Psoas muscle (tissue), 8 donors: ENCODE measurements at places on chromosomes 3 and 15. TPM values are rescaled to one million over a fixed set of nuclear protein-coding genes. Genes with fewer than 3 reads are reported as not detected.

The SOX2 gene
- 0.09 TPM for polyA plus RNA-seq

The GHSR gene
- not detected for polyA plus RNA-seq

The RPL4 gene
- polyA plus RNA-seq: 3,153 TPM

The SPINK8 gene
- polyA plus RNA-seq: not detected

The NOX5 gene
- polyA plus RNA-seq: 0.03 TPM

The SST gene
- polyA plus RNA-seq: 0.85 TPM

The SEMA3F gene
- 6.8 TPM for polyA plus RNA-seq

The MUSTN1 gene
- polyA plus RNA-seq: 578 TPM

The GHRL gene
- polyA plus RNA-seq: 0.18 TPM

The TRIM42 gene
- not detected for polyA plus RNA-seq

The RAB27A gene
- polyA plus RNA-seq: 1.7 TPM

The CCDC66 gene
- 7.0 TPM for polyA plus RNA-seq

The CHCHD4 gene
- 38.0 TPM for polyA plus RNA-seq

The CPN2 gene
- polyA plus RNA-seq: 0.03 TPM

The FBN1 gene
- 7.9 TPM for polyA plus RNA-seq

The CHRNB4 gene
- not detected for polyA plus RNA-seq

The CP gene
- polyA plus RNA-seq: 0.23 TPM

The CYP1A1 gene
- 3.0 TPM for polyA plus RNA-seq

The IL5RA gene
- polyA plus RNA-seq: not detected

The KLHL18 gene
- 162 TPM for polyA plus RNA-seq

The P2RY12 gene
- polyA plus RNA-seq: not detected

The BMF gene
- polyA plus RNA-seq: 0.65 TPM

The GATA2 gene
- polyA plus RNA-seq: 4.2 TPM

The LNP1 gene
- 5.1 TPM for polyA plus RNA-seq

The DNASE1L3 gene
- polyA plus RNA-seq: 0.73 TPM

The ISL2 gene
- polyA plus RNA-seq: not detected

The SUMF1 gene
- 5.0 TPM for polyA plus RNA-seq

The IQCH gene
- 0.90 TPM for polyA plus RNA-seq

The STARD5 gene
- 0.55 TPM for polyA plus RNA-seq

The HTR3E gene
- polyA plus RNA-seq: not detected

The MELTF gene
- 0.55 TPM for polyA plus RNA-seq

The ZNF35 gene
- polyA plus RNA-seq: 2.8 TPM

The ATP13A5 gene
- 0.07 TPM for polyA plus RNA-seq
